ENCODE measurements at places on chromosomes 16 and 17.

- H3K36me3 ChIP-seq, result no peaks in the 10 kb centered on the region
- no peak overlapping the region for H3K4me3 ChIP-seq
- peaks cover 10% of the 10 kb centered on the region for H3K4me1 ChIP-seq
- H3K27me3 ChIP-seq, result peaks cover 10% of the 10 kb centered on the region
- no peak for DNase-seq
- no peak overlapping the region for H3K27ac ChIP-seq
Measured at GRCh38 chr17:49258394-49258793, 27.8 kb upstream of the PHOSPHO1 start.

GRCh38 chr16:28285649-28286048 is 6.7 kb upstream of the SBK1 start:
- H3K4me3 ChIP-seq, result no peak overlapping the region
- no peak for DNase-seq
- no peaks in the 10 kb centered on the region for H3K27me3 ChIP-seq

DNA sequence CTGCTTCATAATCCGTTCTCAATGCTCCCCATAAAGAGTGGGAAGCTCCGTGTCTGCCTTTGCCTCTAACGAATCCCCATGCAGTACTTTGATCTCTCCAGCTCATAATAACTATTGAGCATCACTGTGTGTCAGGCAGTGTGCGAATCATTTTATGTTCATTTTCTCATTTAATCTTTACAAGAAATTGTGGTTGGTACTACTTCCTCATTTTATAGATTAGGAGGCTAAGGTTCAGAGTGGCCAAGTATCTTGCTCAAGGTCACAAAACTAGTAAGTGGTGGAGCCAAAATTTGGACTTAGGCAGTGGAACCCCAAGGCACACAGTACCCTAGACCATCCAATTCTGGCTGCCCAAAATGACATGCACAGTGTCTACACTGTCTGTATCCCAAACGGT is 44.8 kb downstream of the ABCC12 start:
- no peaks in the 10 kb centered on the region for H3K36me3 ChIP-seq
- no peaks in the 10 kb centered on the region for H3K27me3 ChIP-seq
- no peak overlapping the region for H3K4me3 ChIP-seq
- no peak overlapping the region for H3K27ac ChIP-seq
- no peak for DNase-seq

GRCh38 chr16:2530629-2531318 is 434 bp downstream of the CEMP1 start:
- H3K4me1 ChIP-seq, result peaks cover 32% of the 10 kb centered on the region
- H3K36me3 ChIP-seq, result peaks cover 42% of the 10 kb centered on the region
- H3K27me3 ChIP-seq, result no peaks in the 10 kb centered on the region
- H3K27ac ChIP-seq, result peak overlapping the region; percentile 96

- no peaks in the 10 kb centered on the region for H3K4me1 ChIP-seq
- H3K27ac ChIP-seq, result no peak overlapping the region
- H3K27me3 ChIP-seq, result no peaks in the 10 kb centered on the region
- H3K36me3 ChIP-seq, result peaks cover 30% of the 10 kb centered on the region
- no peak overlapping the region for H3K4me3 ChIP-seq
Measured at GRCh38 chr17:37174205-37174604, 201.6 kb upstream of the C17orf78 start.

DNA sequence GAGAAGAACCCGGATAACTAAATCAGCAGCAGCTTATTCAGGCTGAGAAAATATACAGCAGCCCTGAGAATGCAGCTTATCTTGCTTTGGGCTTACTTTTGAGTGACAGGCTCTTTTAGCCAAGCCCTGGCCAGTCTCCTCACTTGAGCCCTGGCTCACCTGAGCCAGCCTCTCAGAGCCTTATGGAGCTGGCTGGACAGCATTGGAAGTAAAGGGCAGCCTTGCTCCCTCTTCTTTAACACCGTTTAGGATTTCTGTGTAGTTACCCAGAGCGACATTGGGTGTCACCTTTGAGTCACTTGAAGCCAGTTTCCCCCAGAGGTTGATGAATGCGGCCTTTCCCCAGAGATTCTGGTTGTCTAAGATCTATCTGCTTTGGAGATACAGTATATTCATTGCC is 7.7 kb upstream of the NPIPB2 start:
- no peaks in the 10 kb centered on the region for H3K36me3 ChIP-seq
- DNase-seq, result no peak
- no peaks in the 10 kb centered on the region for H3K4me1 ChIP-seq
- no peaks in the 10 kb centered on the region for H3K27me3 ChIP-seq
- H3K4me3 ChIP-seq, result no peak overlapping the region

- H3K36me3 ChIP-seq, result peaks cover 14% of the 10 kb centered on the region
- peaks cover 82% of the 10 kb centered on the region for H3K4me1 ChIP-seq
- DNase-seq, result no peak
- peak overlapping the region; percentile 38 for H3K27ac ChIP-seq
Measured at GRCh38 chr17:77466140-77466539, 325.4 kb downstream of the SEC14L1 start.

DNA sequence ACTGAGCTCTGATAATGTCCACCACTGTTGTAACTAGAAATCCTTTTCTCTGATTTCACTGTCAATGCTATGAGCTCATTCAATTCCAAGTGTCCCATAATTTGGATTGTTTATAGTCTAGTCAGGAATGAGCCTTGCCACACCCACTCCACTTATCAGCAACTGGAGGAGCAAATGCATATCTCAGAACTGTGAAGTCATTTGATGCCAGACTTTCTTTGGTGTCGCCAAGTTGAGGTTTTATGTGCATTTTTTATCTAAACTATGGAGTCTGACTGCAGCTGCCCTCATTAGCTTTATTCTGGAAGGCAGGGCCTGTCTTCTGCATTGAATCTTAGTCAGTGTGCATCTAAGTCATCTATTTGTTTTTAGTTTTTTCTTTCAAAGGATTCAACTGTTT is 361.3 kb downstream of the PMP22 start:
- H3K4me3 ChIP-seq, result no peak overlapping the region
- H3K27ac ChIP-seq, result no peak overlapping the region
- H3K36me3 ChIP-seq, result no peaks in the 10 kb centered on the region
- no peak for DNase-seq
- H3K4me1 ChIP-seq, result no peaks in the 10 kb centered on the region
- no peaks in the 10 kb centered on the region for H3K27me3 ChIP-seq

DNA sequence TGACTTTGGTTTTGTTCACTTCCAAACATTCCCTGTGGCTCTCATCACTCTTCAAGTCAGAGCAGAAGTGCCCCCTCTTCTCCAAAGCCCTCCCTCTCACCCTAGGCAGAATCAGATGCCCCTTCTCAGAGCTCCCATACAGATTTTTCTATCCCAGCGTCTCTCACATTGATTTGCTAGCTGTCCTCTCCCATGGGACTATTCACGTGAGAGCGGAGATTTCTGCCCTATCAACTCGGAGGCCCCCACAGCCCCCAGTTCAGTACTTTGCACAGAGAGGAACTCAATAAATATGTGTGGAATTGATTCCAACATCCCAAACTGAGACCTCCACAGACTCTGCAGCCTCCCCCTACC is 182.6 kb downstream of the C16orf78 start:
- no peaks in the 10 kb centered on the region for H3K27me3 ChIP-seq
- H3K4me3 ChIP-seq, result no peak overlapping the region
- no peak for DNase-seq
- H3K4me1 ChIP-seq, result no peaks in the 10 kb centered on the region
